NCI-H187 (cell line): ENCODE measurements at places on chromosomes 4 and X.

DNA sequence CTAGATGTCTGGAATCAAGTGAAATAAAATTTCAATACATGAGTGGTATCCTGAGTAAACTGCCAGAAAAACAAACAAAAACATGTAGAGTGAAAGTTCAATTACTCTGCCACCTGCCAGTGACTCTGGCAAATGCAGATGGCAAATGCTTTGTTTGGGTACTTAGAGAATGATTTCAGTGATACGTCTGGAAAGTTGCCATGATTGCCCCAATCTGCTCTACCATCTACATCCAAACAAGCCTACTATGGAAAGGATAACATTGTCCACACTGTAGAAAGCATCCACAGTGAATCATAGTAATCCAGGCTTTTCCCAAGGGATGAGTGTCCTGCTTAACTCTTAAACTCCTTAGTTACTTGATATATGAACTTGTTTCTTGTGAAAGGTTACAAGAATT lies 3.4 kb downstream of the SPATA4 start:
- DNase-seq: no peak

DNA sequence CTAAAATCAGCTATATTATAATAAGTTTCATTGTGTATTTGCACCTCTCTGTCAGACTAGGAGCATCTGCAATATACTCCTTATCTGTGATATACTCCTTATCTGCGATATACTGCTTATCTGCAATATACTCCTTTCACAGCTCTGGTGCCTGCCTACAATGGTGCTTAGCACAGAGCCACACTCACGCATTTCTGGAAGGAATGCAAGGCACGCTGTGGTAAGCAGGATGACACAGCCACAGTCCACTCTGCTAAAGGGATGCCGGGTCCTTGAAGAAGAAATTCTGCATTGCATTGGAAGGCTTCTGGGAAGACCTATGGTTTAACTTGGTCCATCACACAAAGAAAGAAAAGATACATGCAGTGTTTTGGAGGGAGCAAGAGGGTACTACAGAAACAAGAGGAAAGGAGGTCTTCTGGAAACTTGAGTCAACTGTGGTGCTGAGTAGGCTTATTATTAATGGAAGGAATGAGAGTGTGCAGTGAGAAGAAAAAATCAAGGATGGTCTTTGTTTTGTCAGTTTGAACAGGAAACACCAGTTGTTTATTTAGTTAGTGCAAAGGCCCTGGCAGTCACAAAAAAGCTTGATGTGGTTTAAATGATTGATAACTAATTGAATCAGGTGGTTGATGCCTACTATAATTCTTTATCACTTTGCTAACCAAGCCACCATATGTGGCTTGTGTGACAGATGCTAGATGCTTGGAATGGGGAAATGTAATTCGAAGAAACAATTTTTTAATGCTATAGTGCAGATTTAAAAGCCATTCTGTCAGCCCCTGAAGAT lies 342.3 kb downstream of the GRXCR1 start:
- DNase-seq: no peak

- no peak for DNase-seq
Observed at GRCh38 chrX:64192040-64192439, 13.5 kb downstream of the AMER1 start.

GRCh38 chrX:152575331-152575730 lies 62.4 kb upstream of the GABRQ start:
- no peak for DNase-seq

DNA sequence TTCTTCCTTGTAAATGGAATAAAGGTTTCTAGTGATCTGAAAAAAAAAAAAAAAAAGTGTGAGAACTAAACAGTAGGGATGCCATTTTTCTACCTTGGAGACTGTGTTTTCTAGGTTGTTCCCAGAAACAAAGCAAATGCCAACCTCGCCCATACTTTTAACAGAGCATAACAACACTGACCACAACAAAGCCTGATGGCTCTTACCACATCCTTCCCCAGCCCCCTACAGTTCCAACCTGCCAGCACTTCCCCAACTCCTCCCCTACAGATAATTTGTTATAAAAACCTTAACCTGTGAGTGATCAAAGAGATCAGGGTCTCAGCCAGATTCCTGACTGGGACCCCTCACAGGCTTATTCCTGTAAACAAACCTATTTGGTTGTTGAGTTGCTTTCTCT lies 940.0 kb downstream of the SH3BGRL start:
- DNase-seq: no peak

GRCh38 chr4:187618701-187619281 lies 376.8 kb upstream of the ZFP42 start:
- DNase-seq: no peak

DNA sequence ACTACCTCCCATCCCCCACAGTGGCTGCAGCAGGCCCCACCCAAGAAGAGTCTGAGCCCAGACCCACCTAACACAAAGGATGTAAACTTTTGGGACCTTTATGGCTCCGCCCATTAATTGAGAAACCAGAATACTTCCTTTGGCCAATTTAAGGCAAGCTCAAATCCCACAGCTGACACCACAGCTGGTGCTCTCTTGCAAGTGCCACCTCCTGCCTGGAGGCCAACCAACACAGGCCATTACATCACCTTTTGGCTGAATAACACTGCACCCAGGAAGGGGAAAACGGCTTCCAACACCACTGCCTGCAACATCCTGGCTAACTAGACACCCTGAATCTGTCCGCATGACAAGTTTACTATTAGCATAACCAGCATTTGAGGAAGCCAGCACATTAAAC lies 248.8 kb downstream of the PRDM5 start:
- no peak for DNase-seq

GRCh38 chr4:31088600-31089230 lies 368.5 kb downstream of the PCDH7 start:
- DNase-seq: no peak

GRCh38 chr4:102390438-102390837 lies 45.2 kb upstream of the SLC39A8 start:
- no peak for DNase-seq

GRCh38 chr4:22678940-22679854 lies 13.5 kb upstream of the GBA3 start:
- no peak for DNase-seq

DNA sequence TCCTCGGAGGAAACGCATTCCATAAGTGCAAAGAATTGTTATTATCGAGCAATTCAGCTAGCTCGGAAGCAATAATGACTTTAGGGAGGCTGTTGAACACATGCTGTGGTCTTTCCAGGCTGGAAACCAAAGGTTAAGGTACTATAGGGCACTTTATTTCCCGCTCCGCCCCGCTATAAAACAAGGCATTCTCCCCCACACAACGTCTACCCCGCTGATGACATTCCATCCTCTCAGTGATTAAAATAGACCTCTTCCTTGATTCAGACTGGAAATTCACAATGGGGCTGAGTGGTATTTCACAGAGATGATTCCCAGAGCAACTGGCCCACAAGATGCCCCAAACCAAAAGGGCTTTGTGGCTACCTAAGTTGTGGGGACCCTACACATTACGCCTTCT lies 196.4 kb downstream of the STIM2 start:
- no peak for DNase-seq

- no peak for DNase-seq
Observed at GRCh38 chrX:9482837-9483236, 18.0 kb downstream of the TBL1X start.

- no peak for DNase-seq
Observed at GRCh38 chrX:77969538-77969937, at the start of gene PGAM4. TSS of gene PGAM4 (minus strand) at chrX:77969638. CDS start at chrX:77969638, 0 bp downstream.

- DNase-seq: no peak
Observed at GRCh38 chr4:169115144-169115896, 105.3 kb upstream of the CBR4 start.

DNA sequence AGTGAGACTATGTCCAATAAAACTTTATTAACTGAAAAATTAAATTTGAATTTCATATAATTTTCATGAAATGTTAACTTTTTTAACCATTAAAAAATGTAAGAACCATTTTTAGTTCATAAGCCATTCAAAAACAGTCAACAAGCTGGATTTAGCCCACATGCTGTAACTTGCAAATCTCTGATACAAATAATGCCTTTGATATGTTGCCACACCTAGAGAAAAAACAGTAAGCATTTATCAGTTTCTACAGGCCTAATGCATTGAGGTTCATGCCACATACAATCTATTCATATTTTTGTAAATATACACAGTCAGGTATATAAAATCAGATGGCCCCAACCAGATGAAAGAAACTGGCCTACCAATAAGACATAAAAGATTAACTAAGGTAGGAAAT lies 52.8 kb downstream of the LCORL start:
- DNase-seq: no peak

DNA sequence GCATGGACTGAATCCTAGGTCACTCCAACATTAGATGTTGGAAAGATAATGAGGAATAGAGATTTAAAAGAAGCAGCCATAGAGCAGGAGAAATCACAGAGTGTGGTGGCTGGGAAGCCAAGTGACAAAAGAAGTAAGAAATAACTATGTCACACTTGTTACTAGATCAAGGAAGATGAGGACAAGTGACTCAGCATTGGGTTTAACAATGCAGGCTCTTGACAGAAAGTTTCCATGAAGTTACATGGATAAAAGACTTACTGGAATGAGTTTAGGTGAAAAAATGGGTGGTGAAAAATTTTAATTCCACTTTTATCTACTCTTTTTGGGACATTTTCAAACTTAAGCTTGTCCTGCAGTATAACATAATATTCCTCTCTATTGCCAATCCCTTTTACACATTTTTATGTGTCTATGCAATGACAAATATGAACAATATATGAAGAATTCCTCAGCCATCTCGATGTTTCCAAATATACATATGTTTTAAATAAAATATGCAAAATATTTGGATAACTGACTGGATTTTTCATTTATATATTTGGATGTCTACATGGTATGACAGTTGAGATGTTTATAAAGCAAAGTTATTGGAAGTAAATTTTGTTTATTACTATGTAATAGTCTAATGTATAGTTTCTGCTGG lies 462.6 kb downstream of the IL15 start:
- no peak for DNase-seq

GRCh38 chr4:76958891-76959290 lies 9.3 kb downstream of the SEPTIN11 start:
- no peak for DNase-seq

DNA sequence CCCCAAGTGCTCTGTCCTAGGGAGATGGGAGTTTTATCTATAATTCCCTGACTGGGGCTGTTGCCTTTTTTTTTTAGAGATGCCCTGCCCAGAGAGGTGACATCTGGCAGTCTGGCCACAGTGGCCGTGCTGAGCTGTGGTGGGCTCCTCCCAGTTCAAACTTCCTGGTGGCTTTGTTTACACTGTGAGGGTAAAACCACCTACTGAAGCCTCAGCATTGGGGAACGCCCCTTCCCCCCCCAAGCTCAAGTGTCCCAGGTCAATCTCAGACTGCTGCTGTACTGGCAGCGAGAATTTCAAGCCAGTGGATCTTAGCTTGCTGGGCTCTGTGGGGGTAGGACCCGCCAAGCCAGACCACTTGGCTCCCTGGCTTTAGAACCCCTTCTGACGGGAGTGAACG lies 38.3 kb upstream of the CBLL2 start:
- no peak for DNase-seq

DNA sequence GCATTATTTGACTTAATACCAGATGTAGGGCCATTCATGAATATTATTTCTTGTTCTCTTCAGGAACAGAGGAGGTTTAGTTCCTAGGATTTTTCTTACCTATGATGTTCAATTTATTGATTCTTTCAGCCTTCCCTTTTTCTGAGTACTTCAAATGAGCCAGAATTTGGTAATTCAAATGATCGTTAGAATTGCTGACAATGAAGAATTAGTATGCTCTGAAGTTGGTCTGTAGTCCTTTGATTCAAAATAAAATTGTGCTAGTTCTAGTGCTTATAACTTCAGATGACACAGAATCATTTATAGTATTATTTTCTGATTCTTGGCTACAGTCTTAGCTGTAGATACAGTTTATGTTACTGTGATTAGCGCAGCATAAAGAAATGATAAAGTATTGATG lies 35.2 kb upstream of the WDR17 start:
- no peak for DNase-seq

DNA sequence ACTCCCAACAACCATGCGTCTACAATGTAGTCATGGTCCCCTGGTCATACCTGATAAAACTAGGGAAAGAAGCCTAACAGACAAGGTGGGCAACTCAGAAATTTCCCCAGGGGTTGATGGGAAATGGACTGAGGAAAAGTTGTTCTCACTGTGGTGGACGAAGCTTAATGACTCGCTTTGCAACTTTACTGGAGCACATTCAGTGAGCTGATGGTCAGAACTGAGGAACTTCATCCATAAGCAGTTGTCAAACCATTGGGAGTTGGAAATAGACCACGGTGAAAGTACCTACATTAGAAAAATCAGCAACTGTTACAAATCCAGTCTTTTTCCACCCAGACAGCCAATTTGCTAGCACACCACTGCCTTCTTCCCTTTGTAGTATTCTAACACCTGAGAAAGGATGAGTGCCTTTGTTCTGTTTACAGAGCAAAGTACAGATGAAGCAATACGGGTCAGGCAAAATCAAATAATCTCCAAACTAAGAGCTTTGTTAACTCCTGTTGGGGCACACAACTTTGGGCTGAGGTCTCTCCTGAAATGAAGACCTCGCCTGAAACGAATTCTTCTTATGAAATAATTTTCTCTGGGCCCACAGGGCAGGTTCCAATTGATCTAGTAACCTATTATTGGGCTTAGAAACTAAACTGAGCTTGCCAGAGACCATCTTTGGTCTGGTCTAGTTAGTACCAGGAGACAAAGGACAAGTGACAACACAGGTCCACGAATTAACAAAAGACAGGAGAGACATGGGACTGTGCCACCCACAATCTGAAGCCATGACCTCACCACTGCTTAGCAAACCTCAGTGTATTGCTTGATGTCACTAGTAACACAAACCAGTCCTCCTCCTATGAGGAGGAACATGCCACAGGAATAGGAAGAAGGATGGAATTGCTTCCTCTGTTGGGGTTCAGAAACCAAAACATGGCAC lies 58.9 kb upstream of the NFKB1 start:
- no peak for DNase-seq

- no peak for DNase-seq
Observed at GRCh38 chr4:2357821-2358745, 60.4 kb downstream of the ZFYVE28 start.

GRCh38 chrX:97060020-97060419 lies 176.3 kb downstream of the RPA4 start:
- no peak for DNase-seq

DNA sequence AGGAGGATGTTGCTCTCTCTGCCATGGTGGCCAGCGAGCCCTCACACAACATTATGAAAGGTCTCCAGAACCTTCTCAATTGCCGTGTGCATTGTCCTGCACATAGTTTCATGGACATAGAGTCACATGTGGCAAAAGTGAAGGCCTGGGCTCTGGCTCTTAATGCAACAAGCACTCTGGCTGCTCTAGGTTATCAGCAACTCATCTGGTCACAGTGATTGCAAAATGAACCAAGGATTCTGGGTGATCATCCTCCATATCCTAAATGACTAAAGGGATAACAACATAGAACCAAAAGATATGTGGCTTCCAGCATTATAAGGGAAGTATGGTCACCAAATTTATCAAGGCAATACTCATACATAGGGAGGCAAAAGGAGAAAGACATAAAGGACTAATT lies 175.2 kb downstream of the MGST2 start:
- no peak for DNase-seq
